ENCODE measurements at places on chromosomes 12 and 14.

DNA sequence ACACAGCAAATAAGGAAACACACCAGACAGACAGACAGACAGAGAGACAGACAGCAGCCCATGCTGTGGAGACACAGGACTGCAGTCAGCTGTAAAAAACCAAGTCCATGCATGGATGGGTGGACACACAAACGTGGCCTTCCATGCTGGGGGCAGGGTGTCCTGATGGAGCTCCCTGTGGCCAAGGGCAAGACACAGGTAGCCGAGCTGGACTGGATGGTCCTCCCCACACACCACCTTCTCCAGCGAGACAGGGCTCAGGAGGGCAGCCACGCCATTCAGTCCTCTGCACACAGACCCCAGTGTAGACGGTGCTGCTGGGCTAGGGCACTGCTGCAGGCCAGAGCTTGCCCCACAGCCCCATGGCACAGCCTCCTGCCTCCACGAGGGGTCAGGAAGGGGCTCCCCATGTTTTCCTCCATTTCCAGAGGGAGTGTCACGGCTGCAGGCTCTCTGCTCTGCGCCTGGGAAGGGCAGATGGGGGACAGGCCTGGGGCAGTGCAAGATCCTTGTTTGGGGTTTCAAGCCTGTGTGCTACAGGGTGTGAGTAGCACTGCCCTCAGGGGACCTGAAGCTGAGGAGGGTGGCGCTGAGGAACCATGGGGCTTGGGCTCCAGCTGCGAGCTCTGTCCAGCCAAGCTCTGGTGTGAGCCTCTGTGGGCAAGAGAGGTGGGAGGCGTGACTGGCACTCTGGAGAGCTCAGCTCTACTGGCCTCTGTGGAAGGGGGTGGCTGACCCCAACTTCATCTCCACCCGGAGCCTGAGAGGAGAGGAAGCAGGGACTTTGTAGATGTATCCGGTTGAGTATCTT is 67.9 kb downstream of the GALNT9 start:
- no peak for DNase-seq

DNA sequence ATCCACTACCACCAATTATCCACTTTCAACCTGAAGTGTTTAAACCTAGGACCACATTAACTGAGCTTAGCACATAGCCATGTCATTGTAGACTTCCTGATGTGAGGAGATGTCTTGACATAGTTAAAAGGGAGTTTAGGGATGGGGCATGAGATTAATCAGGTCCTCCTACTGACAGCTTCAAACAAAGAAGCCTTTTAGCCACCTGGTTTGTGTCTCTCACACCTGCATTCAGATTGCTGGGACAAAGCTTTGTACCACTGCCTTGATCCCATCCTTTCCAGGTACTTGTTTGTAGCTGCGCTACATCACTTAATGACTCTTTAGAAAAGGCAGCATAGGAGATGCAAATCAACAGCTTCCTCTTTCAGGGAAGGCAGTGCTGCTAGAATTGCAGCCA is 340.7 kb upstream of the DDHD1 start:
- DNase-seq: no peak

DNA sequence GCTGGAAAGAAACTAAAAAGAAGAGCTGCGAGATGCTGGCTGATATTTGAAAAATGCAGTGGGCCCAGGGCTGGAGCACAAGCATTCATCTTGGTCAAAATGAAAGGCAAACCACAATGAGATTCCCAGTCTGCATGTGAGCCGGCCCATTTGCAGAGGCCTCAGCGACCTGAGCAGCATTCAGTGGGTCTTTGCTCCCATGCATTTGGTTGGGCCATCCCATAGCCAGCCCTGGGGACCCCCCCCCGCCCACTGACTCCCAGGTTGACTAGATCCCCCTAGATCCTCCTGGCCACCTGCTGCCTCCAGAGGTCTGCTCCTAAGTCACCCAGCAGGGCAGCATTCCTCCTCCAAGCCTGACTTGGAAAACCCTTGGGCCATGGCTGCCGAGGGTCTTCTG is 59.8 kb downstream of the PRMT8 start:
- no peak for DNase-seq

DNA sequence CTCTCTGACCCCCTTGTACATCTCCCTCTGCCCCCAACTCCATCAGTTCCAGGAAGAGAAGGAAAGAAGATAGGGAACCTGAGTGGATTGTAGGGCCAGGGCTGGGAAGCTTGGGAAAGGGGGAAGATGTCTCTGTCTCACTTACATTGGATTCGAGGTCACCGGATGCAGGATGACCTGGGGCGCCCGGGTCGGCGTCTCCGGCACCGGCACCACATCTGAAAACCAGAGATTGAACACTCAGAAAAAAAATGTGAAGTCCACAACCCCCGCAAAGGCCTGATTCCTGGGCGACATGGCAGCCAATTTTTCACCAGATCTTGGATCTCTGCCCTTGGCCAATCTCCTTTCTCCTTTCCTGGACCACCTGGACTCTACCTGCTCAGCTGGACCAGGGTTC is 169.4 kb upstream of the NOS1 start:
- DNase-seq: no peak

DNA sequence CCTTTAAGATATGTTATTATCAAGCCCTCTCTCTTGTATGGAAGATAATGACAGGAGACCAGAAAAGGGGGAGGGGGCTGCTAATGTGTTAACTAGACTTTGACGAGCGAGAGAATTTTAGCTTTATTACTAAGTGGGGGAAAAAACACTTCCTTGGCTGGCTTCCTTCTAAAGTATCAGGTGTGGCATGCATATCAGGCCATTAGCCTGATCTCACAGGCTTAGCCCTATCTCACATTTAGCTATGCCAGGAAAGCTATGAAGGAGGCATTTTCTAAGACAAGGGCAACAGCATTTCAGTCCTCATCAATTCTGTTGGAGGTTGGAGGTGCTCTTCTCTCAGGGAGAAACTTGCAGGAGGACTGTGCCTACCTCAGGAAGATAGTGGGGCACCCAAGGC is 9.9 kb downstream of the SSPN start:
- no peak for DNase-seq

GRCh38 chr12:26520869-26521268 is 312.1 kb downstream of the ITPR2 start:
- no peak for DNase-seq

GRCh38 chr14:79084861-79085260 is 914.7 kb downstream of the NRXN3 start:
- no peak for DNase-seq

GRCh38 chr14:85534458-85535293 is 4.7 kb downstream of the FLRT2 start:
- no peak for DNase-seq

- DNase-seq: no peak
These were observed 45.9 kb downstream of the IFNG start for GRCh38 chr12:68113644-68114043.

DNA sequence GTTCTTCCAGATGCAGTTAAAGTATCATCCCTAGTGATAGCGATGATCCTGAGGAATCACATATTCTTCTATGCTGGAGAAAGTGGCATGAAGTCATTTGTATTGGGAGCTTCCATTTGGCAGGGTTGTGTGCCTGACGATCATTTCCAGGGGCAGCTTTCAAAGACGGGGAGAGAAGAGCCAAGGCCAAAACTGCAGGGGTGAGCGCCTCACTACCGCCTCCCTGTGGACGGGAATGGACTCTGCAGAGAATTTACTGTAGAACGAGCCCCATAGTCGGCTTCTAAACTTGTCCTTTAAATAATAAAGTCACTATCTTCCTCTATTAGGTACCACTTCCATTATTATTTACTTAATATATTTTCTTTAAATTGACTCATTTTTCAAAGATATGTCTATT is 555.9 kb upstream of the TMEM132C start:
- no peak for DNase-seq

GRCh38 chr12:27965966-27966365 is 6.6 kb downstream of the PTHLH start:
- no peak for DNase-seq

- DNase-seq: no peak
These were observed 93.2 kb upstream of the OTX2 start for GRCh38 chr14:56903304-56903969.

DNA sequence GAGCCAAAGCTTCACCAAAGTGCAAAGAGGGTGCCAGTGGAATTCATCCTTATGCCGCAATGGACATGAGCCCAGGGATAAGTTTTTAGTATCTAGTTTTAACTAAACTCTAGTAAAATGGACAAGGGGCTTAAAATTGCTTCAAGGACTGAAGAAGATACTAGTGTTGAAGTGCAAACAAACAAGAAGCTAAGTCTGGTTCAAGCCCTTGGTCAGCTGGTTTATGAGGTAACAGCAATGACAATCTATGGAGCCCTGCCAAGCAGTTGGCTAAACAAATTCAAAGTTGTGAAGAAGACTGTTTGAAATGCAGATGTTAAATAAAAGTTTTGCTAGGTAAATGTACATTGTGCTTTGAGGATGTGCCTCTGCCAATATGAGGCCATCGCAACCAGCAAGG is 209.4 kb downstream of the KTN1 start:
- no peak for DNase-seq

DNA sequence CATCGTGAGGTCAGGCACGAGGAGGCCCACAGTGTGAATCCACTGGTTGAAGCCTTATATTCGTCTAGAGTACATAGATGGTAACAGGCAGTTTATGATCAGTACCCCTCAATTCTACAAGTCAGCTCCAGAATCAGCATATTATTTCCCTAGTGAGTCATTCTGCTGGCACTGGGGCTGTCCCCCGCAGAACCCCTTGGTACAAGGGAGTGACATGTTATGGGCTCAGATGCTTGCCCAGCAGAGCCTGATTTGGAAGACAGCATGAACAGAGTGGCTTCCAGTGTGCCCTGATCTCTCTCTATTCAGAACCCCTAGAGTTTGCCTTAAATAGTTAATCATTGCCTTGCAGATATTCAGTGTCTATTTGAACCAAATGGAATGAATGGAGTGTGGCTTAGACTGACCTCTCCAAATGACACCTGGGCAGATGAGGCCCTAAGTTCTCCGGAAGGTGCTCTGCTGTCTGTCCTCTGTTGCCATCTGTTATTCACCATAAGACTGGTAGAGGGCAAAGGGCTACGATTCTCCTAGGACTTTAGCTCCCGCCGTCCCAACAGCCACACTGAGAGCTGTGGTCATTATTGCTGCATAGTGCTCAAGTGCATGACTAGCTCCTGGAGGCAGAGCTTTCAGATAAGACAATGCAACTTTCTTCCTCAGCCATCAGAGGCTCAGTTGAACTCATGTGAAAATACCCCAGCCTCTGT is 41.1 kb downstream of the CACNA2D4 start:
- no peak for DNase-seq

DNA sequence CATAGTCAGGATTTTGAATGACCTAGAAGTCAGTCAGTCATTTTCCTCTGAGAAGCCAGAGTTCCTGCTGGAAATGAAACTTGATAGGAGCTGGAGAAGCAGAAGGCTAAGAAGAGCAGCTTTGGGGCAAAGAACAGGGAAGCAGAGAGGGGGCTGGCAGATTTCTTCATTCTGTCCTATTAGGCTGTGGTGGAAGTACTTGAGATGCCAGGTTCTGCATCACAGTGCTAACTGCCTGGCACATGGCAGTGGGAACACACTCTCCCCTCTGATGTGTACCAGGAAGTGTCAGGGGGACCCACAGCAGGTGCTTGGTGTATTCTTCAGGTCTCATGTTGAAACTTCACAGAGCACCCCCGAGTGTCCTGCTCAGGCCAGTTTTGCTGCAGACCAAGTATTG is 61.0 kb downstream of the SUSD6 start:
- DNase-seq: no peak

DNA sequence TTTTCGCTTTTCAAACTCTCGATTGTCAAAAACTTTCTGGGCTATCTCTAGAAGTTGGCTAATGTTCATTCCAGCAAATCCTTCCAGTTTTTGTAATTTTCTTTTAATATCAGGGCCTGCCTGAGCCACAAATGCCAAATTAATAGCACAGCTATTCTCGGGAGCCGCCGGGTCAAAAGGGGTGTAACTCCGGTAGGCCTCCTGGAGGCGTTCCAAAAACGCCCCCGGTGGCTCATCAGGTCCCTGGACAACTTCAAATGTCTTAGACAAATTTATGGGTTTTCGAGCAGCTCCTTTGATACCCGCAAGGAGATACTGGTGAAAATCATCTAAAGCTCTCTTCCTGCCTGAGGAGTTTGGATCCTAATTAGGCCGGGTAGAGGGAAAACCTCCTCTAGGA is 117.9 kb upstream of the PZP start:
- no peak for DNase-seq

GRCh38 chr12:93563807-93564538 is 8.5 kb upstream of the SOCS2 start:
- no peak for DNase-seq

- DNase-seq: no peak
These were observed 20.6 kb upstream of the CEP170B start for GRCh38 chr14:104844306-104845032.
